ENCODE measurements at places on chromosomes 4 and X.

GRCh38 chrX:9955506-9955905, 11.7 kb upstream of the CLDN34 start:
- DNase-seq, result no peak

DNA sequence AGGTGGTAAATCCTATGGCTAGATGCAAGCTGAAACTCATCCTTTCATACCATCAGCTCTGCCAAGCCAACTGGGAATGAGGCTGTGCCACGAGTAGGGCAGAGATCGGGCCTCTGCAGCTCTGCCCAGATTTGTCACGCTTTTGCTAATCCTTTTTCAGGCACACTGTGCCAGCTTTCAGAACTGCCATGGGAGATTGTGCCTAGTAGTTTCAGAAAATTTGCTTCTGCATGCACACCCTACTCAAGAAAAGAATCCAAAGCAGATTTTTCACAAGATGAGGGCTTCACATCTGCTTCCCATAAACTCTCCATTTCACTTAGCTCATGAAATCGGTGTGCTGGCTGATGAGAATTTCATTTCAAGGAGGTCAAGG, 3.3 kb upstream of the ADH7 start:
- DNase-seq, result no peak

GRCh38 chrX:65607070-65607742, 60.2 kb upstream of the MSN start:
- no peak for DNase-seq

DNA sequence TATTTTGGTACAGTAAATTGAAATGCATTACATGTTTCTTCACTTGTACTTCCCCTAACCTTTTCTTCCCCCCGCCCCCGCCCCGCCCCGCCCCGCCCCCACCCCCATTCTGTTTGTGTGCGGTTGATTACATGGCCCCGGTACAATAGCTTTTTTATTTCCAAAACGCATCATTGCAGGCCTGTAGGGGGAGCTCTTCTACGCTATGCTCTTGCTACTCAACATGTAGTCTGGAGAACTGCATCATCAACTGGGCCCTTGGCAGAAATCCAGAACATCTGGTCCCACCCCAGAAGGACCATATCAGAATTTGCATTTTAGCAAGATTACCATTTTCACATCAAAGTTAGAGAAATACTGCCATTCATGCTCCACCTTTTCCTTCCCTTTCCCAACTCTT, 333.3 kb upstream of the DDX53 start:
- no peak for DNase-seq

Data from stimulated activated CD4-positive, alpha-beta T cell treated with anti-CD3 and anti-CD28 coated beads, Interleukin-2, amount 100 ng/mL, for 48 hours (primary cell).